ENCODE measurements at places on chromosomes 12 and 14. TPM values are rescaled to one million over a fixed set of nuclear protein-coding genes. Genes with fewer than 3 reads are reported as not detected.

Gene ZNF385A
- total RNA-seq: 0.10 TPM

Gene MIPOL1
- total RNA-seq: 0.51 TPM

Gene RNU4-1
- under 0.01 TPM for total RNA-seq

Gene BTBD7
- 7.3 TPM for total RNA-seq

Gene ANO2
- total RNA-seq: not detected

Gene SPX
- not detected for total RNA-seq

Gene RITA1
- 53.0 TPM for total RNA-seq

Gene FLRT2
- total RNA-seq: not detected

DNA sequence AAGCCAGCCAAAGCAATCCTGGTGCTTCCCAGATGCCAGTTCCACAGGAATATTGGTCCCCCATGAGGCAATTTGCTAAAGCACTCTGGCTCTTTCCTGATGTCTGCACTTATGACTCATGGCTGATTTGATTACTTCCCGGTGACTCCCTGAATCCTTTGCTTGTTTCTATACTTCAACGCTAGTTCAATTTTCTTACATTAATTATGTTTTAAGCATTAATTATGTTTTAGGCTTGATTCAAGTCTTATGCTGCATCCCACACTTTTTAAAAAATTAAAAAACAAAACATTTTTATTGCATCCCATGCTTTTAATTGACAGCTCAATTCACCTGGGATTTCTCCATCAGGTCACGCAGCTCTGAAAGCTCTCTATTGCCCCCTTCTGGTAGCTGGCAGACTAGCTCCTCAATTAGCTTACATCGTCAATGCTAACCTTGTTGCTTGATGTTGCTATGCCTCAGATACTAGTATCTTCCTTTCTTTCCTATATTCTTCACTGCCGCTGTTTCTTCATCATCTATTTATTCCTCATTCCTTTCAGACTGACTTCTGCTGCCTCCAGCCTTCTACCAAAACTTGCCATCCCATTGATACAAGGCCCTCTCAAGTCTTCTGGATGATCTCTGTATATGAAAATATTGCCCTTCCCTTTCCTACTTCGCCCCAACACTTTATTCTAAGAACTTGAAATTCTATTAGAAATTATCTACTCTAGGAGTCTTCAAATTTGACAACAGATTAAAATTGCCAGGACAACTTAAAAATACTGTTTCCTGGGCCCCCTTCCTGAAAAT is 32.0 kb downstream of the TSHR start:
- DNase-seq: peak; percentile 77

- no peak for DNase-seq
Measured at GRCh38 chr12:96258104-96258961, 64.2 kb downstream of the ELK3 start.

DNA sequence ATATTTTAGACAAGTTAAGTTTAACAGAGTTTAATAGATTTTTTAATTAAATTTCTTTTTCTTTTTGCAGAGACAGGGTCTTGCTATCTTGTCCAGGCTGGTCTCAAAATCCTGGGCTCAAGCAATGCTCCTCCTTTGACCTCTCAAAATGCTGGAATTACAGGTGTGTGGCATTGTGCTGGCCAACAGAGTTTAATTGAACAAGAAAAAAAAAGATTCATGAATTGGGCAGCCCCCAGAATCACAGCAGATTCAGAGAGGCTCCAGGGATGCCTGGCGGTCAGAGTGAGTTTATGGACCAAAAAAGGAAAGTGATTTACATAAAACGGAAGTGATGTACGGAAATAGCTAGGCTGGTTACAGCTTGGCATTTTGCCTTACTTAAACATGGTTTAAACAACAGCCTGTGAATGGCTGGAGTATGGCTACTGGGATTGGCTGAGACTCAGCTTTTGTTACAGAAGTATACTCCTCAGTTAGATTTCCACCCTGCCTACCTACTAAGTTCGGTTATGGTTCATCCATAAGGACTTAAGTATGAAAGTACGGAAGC is 14.5 kb upstream of the TESPA1 start:
- no peak for DNase-seq

DNA sequence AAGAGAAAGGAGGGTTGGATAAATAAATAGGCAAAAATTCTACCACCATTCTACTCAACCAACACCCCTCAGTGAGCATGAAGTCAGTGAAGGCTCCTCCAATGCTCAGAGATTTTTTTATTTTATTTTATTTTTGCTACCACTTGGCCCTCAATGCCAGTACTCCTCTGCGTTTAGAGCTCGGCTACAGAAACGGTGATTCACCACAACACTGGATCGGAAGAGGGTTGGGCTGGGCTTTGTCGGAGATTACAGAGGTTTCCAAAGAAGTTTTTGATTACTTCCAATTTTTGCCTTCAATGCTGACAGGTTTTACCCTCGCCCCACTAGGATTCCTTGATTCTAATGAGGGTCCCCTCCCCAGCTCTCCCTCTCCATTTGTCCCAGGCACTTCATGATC is 1027.2 kb upstream of the TMEM132C start:
- no peak for DNase-seq

DNA sequence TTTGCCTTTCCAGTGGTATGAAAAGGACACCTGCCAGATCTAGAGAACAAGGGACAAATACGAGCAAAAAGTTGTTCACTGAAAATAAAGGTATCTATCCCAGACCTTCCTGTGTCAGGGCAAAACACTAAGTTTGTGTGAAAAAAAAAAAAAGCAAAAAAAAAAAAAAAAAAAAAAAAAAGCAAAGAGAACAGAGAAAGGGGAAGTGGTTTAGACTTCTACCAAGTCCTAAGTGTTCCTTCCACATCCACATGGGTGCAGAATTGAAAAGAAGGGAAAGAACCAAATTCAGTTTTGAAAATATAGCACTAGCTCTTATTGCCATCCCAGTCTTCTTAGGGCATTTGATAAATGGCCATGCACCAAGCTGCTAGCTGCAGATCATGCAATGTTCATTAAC is 41.7 kb downstream of the ZCRB1 start:
- DNase-seq: no peak

DNA sequence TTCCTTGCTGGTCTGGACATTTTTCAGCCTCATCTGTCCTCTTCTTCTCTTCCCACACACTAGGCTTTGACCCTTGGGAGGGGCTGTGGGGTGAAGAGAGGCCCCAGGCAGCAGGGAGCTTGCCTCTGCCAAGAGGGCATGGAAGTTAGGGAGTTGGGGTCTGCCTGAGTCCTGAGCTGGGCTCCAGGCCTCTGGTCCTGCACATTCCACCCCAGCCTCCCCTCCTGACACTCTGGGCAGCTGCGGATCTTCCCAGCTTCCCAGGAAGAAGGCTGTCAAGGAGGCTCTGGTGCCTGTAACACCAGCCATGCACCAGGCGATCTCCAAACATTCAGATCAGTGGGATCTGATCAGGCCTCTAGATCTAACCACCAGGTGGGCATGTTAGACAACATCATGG is 169.1 kb upstream of the PRMT8 start:
- DNase-seq: no peak

- peak; percentile 70 for DNase-seq
Measured at GRCh38 chr14:104820669-104821228, 19.8 kb downstream of the ZBTB42 start.

- DNase-seq: no peak
Measured at GRCh38 chr12:68403711-68404110, 71.5 kb upstream of the MDM1 start.

GRCh38 chr12:14514154-14514842 is 53.4 kb downstream of the PLBD1 start:
- DNase-seq: peak; percentile 96

DNA sequence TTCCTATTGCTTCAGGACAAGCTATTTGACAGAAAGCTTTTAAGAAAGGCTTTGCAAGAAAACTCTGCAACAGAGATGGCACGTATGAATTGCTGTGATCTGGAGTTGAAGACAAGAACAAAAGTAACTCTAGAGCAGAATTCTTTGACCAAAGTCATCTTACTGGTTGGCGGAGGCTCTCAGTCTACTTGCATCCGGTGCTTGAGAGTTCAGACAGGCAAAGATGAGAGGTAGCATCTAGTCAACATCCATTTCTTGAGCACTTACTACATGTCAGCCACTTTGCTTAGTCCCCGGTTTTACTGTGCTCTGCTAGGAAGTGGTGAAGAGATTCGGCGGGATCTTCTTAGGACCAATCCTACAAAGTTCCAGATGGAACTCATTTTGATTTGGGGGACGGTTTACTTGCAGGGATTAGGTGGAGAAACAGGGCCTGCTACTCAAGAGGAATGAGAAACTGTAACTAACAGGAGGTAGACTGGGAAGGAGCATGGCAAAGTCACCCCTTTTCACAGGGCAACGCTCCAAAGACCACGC is 404 bp upstream of the CCDC91 start:
- DNase-seq: no peak

DNA sequence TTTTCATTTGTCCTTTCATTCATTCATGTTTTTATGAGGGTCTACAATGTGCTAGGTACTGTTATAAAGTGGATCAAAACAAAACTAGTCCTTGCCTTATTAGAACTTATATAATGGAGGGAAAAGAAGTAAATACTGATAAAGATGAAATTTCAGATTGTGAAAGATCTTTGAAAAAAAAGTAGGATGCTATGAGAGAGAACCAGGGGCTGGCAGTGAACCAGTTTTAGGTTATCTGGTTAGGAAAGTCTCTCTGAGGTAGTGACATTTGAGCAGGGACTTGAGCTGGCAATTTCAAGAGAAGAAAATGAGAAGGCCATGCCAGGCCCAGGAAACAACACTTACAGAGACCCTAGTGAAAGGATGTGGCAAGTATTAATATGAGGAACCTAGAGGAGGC is 57.3 kb upstream of the E2F7 start:
- no peak for DNase-seq

DNA sequence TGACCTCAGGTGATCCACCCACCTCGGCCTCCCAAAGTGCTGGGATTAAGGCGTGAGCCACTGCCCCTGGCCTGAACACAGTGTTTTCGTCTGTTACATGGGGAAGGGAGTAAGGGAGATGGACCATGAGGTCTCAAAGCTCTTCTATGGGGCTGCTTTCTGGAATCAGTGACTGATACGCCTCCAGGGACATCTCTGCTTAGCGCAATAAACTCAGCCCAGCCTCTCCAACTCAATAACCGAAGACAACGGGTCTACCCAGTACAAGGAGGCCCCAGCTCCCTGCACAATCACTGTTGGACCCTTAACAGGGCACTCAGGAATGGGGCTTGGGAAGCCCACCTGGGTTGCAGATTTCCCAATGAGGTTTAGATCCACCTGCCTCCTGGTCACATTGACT is 42.6 kb upstream of the CHGA start:
- no peak for DNase-seq

DNA sequence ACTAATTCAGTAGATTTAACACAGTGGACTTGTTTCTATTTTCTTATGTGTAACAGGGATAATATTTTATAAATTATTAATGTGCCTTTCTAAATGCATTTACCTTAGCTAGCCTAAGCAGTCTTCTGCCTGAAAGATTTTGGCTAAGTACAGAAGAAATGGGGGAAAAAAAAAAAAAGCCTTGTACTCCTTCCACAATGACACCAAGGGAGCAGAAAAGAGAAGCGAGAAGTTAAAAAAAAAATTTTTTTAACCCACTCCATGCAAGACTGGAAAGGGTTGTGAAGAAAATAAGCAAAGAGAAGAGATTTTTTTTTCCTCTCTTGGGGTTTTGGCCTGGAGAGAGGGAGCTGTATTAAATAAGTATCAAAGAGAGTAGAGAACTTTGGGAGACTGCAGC is 28.7 kb downstream of the NELL2 start:
- no peak for DNase-seq

- no peak for DNase-seq
Measured at GRCh38 chr14:74380172-74380571, 31.9 kb downstream of the VRTN start.

- DNase-seq: no peak
Measured at GRCh38 chr12:25264114-25264513, 13.4 kb upstream of the KRAS start.

- no peak for DNase-seq
Measured at GRCh38 chr14:52268279-52269061, 972 bp downstream of the PTGDR start.

GRCh38 chr12:115079760-115080159 is 395.8 kb upstream of the TBX3 start:
- no peak for DNase-seq

DNA sequence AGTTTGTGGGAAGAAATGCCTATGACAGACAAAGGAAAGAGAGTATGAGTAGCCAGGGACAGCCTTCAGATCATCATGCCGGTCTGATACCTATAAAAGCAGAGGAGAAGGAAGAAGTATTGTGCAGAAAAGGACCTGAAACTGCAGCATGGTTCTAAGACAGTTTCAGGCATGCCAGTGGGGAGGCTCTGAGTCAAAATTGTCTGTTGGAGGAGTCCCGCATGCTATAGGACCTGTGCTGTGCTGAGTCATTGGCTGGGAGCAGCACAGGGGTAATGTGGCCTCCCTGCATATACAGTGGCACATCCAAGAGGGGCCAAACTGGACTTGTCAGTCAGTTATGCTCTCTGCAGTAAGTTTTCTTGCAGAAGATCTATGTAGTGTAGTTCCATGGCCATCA is 40.7 kb downstream of the NEUROD4 start:
- DNase-seq: no peak

GRCh38 chr14:96905065-96905464 is 107.9 kb downstream of the VRK1 start:
- DNase-seq: no peak

- no peak for DNase-seq
Measured at GRCh38 chr12:26416550-26416949, 221.2 kb downstream of the SSPN start.

DNA sequence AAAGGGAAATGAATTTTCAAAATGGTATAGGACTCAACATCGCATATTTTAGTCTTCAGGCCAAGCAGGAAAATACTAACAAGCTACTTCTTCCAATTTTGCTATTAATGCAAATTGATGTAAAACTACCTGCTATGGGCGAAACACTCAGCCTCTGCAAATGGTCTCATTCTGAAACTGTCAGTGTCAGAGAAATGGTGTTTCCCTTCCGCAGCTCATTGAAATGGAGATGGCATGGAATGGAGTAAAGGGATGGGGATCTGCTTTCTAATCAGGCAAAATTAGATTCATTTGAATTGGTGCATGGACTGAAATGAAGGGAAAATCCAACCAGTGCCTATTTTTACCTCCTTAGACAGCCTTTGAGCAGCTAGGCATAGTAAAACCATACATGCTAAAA is 80.4 kb upstream of the EEA1 start:
- DNase-seq: no peak

DNA sequence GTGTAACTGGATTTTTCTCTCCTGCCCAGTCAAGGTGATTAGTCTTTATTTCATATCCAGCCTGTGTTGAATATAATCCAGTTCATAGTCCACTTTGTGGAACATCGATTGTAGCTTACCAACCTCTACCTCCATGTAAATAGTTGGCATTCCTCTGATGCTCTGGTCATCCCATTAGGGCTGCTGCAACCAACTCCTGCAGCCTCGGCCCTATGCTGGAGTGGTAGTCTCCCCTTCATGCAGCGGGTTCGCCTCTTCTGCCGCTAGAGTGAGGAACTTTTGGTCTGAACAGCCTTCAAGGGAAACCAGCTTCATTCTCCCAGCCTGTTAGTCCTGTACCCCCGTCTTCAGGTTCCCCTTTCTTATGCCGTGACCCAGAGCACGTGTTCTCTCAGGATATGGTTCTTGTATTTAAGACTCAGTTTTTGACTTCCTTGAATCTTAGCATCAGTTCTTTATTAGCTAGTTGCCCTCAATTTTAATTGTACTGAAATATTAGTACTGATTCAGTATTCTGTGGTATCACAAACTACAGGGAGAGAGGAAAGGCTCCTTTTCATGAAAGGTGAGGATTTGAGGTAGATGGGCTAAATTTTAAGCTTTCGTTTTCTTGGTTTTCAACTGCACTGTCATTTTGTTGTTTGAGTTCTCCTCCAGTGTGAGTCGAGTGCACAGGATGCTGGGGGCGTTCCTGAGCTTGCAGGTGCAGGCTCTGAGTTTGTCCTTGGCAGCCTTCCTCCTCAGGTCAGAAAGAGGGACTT is 33.2 kb downstream of the ZNF664 start:
- no peak for DNase-seq
